CD4-positive, alpha-beta T cell treated with Interleukin-12 subunit alpha and Interleukin-12 subunit beta, for 1 hour (primary cell): ENCODE measurements at places on chromosomes 12 and 14.

GRCh38 chr14:54713379-54713778, 146.5 kb downstream of the SAMD4A start:
- no peak for DNase-seq

DNA sequence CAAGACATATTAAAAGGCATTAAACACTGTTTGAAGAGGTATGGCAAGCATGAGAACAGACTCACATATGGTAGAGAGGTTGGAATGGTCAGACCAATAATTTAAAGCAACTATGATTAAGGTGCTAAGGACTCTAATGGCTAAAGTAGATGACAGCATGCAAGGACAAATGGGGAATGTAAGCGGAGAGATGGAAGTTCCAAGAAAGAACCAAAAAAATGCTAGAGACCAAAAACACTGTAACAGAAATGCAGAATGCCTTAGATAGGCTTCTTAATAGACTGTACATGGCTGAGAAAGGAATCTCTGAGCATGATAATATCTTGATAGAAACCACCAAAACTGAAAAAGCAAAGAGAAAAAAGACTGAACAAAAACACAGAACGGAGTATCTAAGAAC, 77.4 kb downstream of the RIN3 start:
- no peak for DNase-seq

DNA sequence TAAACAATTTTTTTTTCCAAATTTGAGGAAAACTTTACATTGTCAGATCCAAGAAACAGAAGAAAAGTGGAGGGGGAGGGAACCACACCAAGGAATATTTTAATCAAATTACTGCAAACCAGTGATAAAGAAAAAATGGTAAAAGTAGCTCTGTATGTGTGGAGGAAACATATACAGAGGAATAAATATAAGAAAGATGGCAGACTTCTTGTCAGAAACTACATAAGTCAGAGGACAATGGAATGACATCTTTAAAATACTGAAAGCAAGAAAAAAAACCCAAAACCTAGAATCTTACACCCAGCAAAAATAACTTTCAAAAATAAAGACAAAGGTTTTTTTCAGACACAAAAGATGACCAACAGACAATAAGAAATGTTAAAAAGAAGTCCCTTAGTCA, 10.2 kb upstream of the LLPH start:
- no peak for DNase-seq

DNA sequence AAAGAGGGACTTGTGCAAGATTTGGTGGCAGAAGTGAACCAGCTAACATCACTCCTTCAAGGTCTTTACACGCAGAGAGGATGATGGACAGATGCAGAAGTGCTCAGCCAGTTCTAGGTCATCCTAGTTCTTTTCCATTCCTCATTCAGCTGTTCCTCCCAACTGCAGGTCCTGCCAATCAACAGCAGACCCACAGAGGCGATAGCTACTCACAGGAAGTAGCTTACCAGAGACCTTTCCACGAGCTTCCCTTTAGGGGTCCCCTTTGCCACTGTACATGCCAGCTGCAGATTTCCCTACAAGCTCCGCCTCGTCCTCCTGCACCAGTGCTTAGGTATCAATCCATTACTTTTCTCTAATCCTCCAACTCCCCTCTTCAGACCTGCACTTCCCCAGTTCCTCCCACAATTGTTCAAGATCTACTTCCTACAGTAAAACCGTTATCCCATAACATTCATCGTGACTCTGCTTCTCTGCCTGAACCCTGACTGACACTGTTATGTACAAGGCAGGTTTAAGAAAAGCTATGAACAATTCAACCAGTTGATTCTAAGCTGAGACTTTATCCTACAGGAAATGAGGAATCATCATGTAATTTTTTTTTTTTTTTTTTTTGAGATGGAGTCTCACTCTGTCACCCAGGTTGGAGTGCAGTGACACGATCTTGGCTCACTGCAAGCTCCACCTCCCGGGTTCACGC, 22.5 kb downstream of the RECQL start:
- DNase-seq: no peak

- DNase-seq: no peak
These were observed 58.8 kb upstream of the FLRT2 start for GRCh38 chr14:85471156-85471555.

DNA sequence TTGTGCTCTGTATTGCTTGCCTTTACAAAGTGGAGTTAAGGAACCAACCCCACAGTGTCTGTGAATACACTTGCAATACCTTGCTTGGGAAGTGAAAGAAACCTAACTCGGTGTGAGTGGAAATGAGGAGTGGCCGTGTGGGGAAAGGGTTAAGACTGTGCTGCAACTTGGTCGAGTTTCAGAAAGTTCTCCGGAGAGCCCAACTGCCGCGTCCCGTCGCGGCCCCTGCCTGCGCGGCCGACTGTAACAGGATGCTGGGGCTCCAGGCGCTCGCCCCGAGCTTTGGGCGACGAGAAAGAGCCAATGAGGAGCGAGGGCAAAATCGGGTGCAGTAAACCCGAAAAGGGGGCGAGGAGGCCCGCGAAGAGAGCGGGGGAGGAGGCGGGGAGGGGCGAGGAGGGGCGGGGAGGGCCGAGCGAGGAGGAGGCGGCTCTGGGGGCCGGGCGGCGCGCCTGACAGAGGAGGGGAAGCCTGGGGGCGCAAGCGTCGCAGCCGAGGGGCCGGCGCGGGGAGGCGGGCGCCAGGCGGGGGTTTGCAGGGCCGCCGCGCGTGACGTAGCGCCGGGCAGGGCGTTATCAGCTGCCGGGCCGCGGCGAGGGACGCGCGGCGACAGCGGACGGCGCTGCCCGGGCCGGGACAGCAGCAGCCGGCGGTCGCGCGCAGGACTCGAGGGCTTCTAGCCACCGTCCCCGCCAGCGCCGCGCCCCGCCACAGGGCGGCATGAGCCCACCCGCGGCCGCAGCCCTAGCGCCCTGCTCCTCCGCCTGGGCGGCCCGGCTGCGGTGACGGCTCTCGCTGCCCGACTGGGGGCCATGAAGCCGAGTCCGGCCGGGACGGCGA, at the start of gene DACT1:
TSS of gene DACT1 (plus strand) at position 572 of the 840 bp plus-strand sequence. CDS start at position 813, 241 bp downstream.
- DNase-seq: peak; percentile 34

DNA sequence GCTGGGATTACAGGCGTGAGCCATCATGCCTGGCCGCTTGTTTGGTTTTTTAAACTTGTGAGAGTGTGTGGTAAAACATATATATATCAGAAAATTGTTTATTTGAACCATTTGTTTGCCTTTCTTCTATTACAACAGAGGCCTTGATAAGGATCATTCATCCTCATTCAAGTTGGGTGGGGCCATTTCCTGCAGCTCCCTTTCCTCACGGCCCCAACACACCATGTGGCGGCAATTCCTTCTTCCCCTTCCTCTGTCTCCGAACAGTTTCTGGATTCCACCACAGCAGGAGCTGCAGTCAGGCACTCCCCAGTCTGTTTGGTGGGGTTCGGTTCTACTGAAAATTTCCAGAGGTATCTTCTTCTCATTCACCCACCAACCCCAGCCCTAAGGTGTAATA, 42.0 kb upstream of the RASSF3 start:
- no peak for DNase-seq

- DNase-seq: no peak
These were observed 46.5 kb upstream of the KCNMB4 start for GRCh38 chr12:70319605-70320004.

GRCh38 chr14:78240567-78240966, 70.4 kb downstream of the NRXN3 start:
- DNase-seq: no peak

DNA sequence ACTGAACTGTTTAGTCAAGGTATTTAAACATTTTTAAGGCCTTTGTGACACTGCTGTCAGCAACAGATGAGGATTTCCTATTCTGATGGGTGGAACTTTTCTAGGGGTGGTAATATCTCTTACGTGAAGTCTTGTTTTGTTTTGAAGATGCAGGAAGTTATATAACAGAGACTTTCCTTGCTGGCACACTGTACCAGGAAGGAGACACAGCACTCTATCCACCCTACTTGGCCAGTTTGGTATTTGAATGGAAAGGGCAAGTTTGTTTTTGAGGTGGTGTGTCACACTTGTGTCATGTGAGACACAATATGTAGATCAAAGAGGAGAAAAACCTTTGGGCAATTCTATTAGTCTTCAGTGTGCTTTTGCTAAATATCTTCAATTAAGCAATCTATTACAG, 51.6 kb upstream of the SRP54 start:
- DNase-seq: peak; percentile 82

DNA sequence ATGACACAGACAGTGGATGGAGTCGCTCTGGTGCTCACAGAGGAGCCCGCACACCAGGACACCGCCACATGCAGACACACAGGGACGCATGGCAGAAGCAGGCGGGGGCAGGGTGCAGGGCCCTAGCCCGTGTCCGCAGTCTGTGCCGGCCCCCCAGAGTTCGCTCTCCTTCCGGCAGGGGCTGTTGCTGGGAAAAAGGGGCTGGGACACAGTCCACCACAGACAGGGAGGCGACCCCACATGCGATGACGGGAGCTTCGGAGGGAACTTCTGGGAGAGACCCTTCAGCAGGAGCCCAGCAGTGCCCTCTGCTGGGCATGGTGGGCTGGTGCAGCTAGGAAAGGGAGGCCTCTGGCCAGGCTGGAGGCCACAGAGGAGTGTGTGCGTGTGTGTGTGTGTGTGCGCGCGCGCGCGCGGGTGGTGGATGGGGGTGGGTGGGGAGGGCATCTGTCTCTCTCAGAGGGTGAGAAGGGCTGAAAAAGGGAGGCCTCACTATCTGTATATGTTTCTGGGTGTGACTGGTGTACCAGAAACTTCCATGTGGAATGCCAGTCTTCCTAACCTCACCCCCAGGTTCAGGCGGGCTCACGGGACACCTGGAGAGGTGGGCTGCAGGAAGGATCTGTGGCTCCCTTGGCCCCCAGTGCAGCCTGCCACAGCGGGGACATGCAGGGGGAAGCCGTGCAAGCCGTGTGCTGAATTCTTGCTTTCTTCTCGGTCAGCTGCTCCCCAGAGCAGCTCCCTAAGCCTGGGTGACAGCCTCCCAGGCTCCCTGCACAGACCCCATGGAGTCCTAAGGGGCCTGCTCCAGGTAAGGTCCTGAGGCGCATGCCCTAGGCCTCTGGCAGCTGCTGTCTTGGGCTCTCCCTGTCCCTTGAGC, 60.7 kb downstream of the PLEKHG3 start:
- DNase-seq: peak; percentile 78

- DNase-seq: no peak
These were observed 49.5 kb downstream of the MYF5 start for GRCh38 chr12:80766210-80766609.

GRCh38 chr12:109020146-109020795, 597 bp downstream of the SVOP start:
- DNase-seq: no peak

- no peak for DNase-seq
These were observed 39.5 kb downstream of the E2F7 start for GRCh38 chr12:77025782-77026314.

GRCh38 chr14:101134851-101135433, 231.4 kb upstream of the RTL1 start:
- DNase-seq: no peak

DNA sequence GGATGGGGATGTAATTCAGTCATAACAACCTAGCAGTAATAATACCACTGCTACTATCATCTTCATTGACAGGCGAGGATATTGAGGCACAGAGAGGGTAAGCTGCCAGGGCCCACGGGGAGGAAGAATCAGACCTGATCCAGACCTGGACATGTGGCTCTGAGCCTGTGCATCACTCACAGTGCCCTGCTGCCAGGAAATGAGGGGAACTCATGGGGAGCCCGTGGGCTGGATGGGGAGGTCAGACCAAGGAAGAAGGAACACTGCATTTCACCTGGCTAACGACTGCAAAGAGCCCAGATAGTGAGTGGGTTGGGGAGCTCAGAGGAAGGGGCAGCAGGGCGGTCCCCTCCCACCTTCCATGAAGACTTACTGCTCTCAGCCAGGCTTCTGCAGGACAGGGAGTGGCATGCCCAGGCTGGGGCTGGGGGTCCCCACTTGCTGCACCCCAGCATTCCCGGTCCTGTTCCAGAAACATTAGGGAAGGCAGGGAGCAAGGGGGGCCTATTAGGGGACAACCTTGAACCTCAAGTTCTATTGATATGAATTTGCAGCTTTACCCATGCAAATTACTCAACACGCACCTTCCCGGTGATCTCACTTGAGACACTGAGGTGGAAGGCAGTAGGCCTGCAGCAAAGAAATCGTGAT, 37.7 kb downstream of the CALM1 start:
- no peak for DNase-seq

DNA sequence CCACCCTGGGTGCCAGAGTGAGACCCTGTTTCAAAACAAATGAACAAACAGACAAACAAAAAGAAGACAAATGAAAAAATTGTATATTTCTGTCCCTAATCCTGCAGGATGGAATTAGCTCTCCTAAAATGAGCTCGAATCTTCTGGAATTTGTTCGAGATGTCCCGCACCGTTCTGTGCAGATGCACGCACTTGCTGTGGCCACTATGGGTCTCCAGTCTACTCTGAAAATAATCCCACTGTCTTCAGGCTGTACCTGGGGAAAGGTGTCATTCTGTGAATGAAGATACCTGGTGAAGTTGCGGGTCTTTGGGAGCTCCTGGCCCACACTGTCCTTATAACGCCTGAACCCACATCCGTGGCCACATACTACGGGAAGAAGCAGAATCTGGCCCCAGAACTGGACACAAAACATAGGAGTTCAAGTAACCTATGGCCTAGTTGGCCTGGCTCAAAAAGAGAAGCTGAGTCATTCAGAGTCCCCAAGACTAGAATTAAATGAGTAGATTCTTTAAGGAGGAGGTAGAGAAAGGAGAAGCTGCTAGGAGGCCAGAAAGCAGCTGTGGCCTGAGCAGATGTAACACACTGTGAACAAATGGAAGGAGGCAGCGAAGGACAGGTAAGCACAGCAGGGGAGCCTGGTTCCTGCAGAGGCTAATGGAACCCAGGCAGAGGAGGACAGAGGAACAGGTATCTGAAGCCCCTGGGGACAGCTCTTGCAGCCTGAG, 108.6 kb downstream of the FOXN3 start:
- no peak for DNase-seq

- DNase-seq: no peak
These were observed 215.0 kb upstream of the PWP1 start for GRCh38 chr12:107470645-107471044.

GRCh38 chr12:98618952-98619351, 25.5 kb downstream of the SLC25A3 start:
- no peak for DNase-seq

GRCh38 chr12:92357584-92358261, 212.1 kb upstream of the BTG1 start:
- DNase-seq: no peak

GRCh38 chr14:53874704-53875103, 81.9 kb downstream of the BMP4 start:
- DNase-seq: no peak
